ENCODE measurements at places on chromosomes 5 and 9.

- peak; percentile 26 for DNase-seq
Observed at GRCh38 chr5:37015795-37016666, 139.5 kb downstream of the NIPBL start.

- peak; percentile 37 for DNase-seq
Observed at GRCh38 chr9:29966247-29966646, 2393.0 kb upstream of the C9orf72 start.

- DNase-seq: no peak
Observed at GRCh38 chr5:37598733-37599132, 219.6 kb downstream of the WDR70 start.

DNA sequence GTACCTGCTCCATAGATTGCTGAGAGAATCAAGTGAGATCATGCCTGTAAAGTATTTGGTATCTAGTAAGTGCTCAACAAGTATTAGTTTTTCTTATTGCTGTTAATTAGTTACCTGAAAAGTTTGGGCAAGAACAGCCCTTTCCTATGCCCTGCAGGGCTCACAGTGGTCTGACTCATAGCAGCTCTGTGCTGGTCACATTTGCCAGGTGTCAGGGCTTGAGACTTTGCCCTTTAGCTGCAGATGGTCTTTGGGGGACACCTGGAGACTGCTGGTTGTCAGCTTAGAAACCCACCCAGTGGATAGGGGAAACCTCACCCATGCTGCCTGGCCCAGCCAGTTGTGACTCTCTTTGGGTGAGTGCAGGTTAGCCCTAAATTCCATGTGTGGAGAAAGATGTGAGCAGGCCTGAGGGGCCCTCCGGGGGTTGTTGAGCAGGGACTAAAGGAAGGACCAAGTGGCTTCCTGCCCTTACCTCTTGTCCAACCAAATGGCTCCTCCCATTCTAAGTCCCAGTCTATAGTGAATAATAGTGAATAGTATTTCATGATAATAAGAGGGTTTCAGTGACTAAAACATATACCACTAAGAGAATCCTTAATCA, 9.0 kb downstream of the COL27A1 start:
- no peak for DNase-seq

DNA sequence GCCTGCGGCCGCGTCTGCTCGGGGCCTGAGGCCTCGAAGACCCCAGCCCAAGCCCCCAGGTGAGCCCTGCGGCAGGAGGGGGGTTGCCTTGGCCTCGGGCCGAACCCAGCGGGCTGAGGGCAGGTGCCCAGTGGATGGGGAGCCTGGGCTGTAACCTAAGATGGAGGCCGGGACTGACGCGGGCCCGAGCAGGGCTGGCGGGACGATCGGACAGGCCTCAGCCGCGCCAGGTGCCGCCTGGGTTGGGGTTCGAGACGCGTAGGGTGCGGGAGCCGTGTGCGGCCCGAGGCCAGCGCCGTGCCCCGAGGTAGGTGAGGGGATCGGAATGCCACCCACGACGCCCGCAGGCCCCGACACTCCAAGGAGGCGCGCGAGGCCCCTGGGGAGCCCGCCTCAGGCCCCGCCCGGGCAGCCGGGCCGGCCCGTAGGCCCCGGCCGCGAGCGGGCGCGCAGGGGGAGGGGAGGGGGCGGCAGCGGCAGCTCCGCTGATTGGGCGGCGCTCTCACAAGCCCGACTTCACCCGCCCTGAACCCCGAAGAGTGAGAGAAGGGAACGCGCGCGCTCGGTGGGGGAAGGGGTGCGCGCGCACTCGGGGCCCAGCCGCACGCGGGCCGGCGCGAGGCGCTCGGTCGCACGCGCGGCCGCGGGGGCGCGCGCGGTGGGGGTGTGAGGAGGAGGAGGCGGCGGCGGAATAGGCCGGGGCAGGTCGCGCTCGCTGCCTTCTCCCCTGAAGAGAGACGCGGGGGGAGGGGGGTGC, at the start of gene NSD1:
NSD1 (plus strand) TSS at position 678 of the 757 bp plus-strand sequence. CDS start 1,331 bp downstream, outside the sequence.
- peak; percentile 90 for DNase-seq

- peak; percentile 97 for DNase-seq
Observed at GRCh38 chr9:2109069-2109650, 94.0 kb downstream of the SMARCA2 start.

DNA sequence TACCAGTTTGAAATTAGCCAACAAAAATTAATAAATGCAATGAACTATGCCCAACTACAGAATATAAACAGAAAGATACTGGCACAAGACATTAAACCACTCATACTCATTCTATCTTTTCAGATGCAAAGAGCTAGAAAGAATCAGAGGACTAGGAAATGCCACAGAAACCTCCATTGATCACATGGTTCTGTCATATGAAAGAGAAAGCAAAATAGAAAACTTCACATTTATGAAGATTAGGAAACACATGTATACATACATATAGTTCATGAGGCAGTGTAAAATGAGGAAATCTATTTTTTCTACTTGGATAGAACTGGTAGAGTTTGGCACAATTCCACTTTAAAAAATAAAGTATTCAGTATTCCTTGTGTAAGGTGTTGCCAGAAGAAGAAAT, 275.1 kb upstream of the PTGER4 start:
- DNase-seq: no peak
